Activated T-cell treated with anti-CD3 and anti-CD28 coated beads, Interleukin-2, amount 50 U/mL, for 48 hours (primary cell): ENCODE measurements at places on chromosomes 5 and 9.

- no peak for DNase-seq
Observed at GRCh38 chr5:53243403-53243802, 133.8 kb upstream of the MOCS2 start.

DNA sequence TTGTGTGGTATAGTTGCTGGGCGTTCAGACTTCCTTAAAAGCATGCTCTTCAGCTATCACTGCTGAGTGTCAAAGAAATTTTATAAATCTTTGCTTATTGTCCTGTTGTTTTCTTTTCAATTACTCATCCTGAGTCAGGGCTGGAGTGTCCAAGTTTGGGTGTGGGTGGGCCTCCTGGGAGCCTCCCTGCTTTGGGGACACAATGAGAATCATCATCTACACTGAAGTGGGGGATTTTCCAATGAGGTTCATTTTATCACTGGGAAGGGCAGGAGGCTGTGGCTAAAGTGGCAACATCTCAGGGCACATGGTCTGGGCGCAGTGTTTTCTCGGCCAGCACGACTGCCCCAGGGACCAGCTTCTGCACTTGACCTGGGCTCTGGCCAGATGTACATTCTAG is 19.5 kb downstream of the GFPT2 start:
- no peak for DNase-seq

DNA sequence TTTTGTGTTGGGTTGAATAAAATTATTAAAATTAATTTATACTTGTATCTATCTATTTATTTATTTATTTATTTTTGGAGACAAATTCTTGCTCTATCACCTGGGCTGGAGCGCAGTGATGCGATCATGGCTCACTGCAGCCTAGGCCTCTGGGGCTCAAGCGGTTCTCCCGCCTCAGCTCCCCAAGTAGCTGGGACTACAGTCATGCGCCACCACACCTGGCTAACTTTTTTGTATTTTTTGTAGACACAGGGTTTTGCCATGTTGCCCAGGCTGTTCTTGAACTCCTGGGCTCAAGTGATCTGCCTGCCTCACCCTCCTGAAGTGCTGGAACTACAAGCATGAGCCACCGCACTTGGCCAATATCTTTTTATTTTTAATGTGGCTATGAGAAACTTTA is 134.7 kb upstream of the SPDL1 start:
- DNase-seq = no peak

GRCh38 chr9:70399141-70399540 is 15.3 kb downstream of the KLF9 start:
- DNase-seq = no peak

- no peak for DNase-seq
Observed at GRCh38 chr5:96117771-96118651, 156.4 kb upstream of the ELL2 start.

DNA sequence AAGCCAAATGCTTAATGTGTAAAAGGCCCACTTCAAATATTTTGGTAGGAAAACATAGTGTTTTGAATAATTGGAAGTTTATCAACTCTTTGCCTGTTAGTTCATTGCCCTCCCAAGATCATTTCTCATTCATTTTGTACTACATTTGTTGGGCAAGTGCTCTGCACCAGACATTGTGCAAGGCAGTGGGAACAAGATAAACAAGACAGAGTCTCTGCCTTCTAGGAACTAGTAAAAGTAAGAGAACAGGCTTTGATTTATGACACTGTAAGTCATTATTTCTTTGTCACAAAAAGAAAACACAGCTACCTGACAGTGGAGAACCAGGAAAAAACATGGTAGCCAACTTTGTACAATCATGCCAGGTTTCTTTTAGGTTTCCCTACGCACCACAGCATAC is 63.7 kb upstream of the PAM start:
- DNase-seq = no peak

DNA sequence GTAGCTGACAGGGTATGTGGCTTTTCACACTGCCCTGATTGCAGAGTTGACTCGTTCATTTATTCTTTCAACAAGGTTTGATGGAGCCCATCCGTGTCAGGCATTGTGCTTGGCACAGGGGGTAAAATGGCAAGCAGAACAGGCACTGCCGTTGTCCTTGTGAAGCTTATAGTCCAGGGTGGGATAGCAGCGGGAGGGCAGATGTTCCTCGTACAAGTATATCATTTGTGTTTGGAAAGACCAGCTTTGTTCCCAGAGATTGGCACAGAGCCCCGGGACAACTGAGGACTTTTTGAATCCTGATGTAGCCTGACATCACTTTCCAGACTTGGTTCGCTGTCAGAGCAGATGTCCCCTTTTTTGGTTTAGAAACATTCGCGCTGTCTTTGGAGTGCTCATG is 50.9 kb downstream of the MVB12B start:
- no peak for DNase-seq

DNA sequence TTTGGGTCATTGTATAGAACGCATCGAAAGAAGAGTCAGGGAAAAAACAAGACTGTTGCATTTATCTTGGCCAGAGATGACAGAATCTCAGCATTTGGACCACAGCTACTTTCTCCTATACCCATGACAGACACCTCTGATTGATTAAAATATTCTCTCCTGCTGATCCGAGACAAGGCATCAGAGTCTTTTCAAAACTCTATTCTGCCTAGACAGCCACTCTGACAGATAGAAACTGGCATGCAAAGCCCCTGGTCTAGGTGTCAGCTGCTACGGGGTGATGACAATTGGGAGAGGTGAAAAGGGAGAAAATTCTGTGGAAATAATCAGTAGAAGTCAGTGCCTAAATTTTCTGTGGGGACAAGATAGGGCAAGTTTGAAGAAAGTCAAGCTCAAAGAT is 152.2 kb downstream of the PIK3R1 start:
- DNase-seq = no peak

DNA sequence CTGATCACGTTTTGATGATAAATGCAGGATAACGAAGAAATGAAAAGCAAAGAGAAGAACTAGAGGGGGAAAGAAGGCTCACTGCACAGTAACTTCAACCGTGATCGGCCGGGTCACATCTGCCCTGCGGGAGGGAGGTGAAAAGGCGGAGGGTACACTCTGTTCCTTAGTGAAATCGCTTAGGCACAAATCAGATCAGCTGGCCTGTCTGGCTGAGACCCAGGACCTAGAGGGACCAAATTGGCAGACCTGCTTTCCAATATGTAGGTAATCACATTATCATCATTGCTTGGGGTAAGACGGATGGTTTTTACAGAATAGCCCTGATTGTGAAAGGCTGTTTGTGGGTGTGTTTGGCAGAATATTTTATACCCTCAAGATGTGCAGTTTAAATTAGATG is 82.2 kb downstream of the SLC28A3 start:
- no peak for DNase-seq

GRCh38 chr5:77960305-77960704 is 184.2 kb upstream of the TBCA start:
- DNase-seq = no peak

GRCh38 chr5:52824827-52825226 is 37.1 kb downstream of the ITGA1 start:
- no peak for DNase-seq

DNA sequence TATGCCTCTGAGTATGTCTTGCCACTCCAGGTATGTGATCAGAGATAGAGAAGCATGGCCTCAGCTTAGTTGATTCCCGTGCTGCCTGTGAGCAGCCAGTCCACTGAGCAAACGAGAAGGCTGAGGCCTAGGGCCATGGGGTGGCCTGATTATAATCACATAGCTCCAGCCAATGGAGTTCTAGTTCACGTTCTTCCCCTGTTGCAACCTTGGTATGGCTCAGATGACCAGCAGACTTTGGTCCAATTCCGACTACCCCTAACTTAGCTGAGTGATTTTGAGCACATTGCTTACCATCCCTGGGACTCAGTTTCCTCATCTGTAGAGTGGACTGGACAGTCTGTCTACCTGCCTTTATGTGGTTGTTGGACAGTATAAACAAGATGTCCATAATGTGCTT is 68.4 kb downstream of the PPARGC1B start:
- no peak for DNase-seq

DNA sequence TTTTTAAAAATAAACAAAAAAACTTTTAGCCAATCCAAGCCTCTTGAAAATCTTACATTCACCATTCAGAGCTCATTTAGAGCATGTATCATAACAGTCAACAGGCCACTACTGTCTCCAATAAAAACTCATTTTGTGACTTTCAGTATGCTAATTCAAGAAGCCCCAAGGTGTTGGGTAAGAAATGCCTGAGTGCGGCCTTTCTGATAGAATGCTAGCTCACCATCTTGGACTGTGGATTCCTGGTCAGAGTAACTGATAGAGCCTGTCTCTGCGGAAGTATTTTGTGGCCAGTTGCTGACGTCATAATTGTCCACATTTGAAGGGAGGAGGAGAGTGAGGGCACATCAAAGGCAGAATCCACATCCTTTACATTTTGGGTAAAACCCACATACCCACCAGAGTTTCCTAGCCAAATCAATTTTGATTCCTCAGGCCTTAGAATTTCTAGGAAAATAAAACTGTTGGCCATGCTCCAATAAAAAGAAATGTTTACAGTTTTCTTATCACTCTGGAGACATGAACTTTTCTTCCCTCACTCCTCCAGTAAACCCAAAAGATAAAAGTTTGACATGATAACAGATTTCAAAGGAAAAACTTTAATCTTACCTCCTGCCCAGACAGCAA is 41.1 kb upstream of the ERCC6L2 start:
- DNase-seq = no peak
